ENCODE measurements at places on chromosomes 5 and 9. TPM values are rescaled to one million over a fixed set of nuclear protein-coding genes. Genes with fewer than 3 reads are reported as not detected.

WWC1 gene
- total RNA-seq, result 7.7 TPM

IFNB1 gene
- total RNA-seq, result not detected

IL13 gene
- not detected for total RNA-seq

ZFP2 gene
- under 0.01 TPM for total RNA-seq

ZDHHC21 gene
- total RNA-seq, result 8.4 TPM

Data from regular cardiac myocyte (primary cell).